ENCODE measurements at places on chromosomes 2 and 18. TPM values are rescaled to one million over a fixed set of nuclear protein-coding genes. Genes with fewer than 3 reads are reported as not detected.

FAHD2A gene
- total RNA-seq = 26.8 TPM

CLIP4 gene
- total RNA-seq = 184 TPM

MRO gene
- total RNA-seq = not detected

HOXD13 gene
- not detected for total RNA-seq

HS1BP3 gene
- total RNA-seq = 28.5 TPM

FNDC4 gene
- total RNA-seq = 7.2 TPM

ANKRD30B gene
- not detected for total RNA-seq

ASIC4 gene
- total RNA-seq = 0.17 TPM

LHCGR gene
- not detected for total RNA-seq

MROH2A gene
- 0.33 TPM for total RNA-seq

FAM124B gene
- total RNA-seq = not detected

CD8A gene
- total RNA-seq = 0.20 TPM

DNA sequence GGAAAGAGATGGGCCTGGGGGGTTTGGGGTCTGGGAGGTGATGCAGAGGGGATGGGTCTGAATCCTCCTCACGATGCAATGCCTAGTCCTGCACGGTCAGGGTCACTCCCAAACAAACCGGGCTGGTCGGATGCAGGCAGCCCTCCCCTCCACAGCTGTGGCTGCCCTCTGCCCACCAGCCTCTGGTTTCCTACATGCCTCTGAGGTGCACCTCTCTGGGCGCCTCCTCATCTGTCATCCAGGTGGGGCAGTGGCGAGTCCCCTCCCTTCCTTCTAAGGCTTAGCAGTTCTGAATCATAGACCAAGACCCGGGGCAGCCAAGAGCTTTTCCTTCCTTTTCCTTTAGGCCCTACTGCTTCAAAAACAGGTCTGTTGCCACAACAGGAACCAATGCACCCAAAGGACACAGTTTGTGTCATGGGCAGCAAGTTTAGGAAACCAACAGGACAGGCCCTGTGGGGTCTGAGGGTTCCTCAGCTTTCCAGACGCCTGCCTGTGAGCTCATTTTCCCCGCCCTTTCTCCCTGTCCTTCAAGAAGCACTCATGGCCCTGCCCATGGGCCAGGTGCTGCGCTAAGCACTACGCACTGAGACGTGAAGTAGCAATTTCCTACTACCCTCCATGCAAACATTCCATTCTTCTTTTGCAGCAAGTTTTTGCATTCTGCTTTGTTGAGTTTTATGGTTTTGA is 6.5 kb upstream of the MAL start:
- H3K4me3 ChIP-seq = no peak overlapping the region
- H3K4me1 ChIP-seq = peaks cover 27% of the 10 kb centered on the region
- peaks cover 54% of the 10 kb centered on the region for H3K27me3 ChIP-seq
- no peaks in the 10 kb centered on the region for H3K36me3 ChIP-seq
- H3K27ac ChIP-seq = no peak overlapping the region

- H3K27ac ChIP-seq = no peak overlapping the region
- no peak overlapping the region for H3K4me3 ChIP-seq
- H3K36me3 ChIP-seq = no peaks in the 10 kb centered on the region
- no peaks in the 10 kb centered on the region for H3K4me1 ChIP-seq
- peaks cover 58% of the 10 kb centered on the region for H3K27me3 ChIP-seq
- no peak for DNase-seq
Observed at GRCh38 chr18:61825386-61825785, 67.4 kb downstream of the RNF152 start.

GRCh38 chr2:24432735-24433134 is 58.3 kb upstream of the NCOA1 start:
- H3K27ac ChIP-seq = no peak overlapping the region
- no peaks in the 10 kb centered on the region for H3K36me3 ChIP-seq
- DNase-seq = no peak
- no peak overlapping the region for H3K4me3 ChIP-seq
- no peaks in the 10 kb centered on the region for H3K4me1 ChIP-seq
- no peaks in the 10 kb centered on the region for H3K27me3 ChIP-seq

GRCh38 chr2:85834466-85834865 is 54.3 kb downstream of the ST3GAL5 start:
- H3K27ac ChIP-seq = no peak overlapping the region
- no peaks in the 10 kb centered on the region for H3K36me3 ChIP-seq
- no peak overlapping the region for H3K4me3 ChIP-seq
- no peak for DNase-seq

DNA sequence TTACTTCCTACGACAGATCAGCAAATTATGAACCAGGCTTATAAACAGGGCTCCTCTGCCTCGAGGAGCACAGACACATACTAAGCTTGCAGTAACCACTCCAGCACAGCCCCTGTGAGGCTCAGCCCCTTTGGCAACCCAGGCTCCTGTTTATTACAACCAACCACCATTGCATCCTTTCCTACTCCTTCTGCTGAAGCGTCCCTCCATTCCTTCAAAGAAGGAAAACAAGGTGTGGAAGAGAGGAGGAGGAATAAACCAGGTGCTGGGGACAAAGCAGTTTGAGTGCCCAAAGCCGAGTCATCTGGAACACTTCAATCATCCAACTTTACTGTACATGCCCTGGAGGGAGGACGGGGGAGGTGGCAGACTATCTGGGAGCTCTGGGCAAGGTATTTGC is 87.2 kb upstream of the MGAT4A start:
- H3K36me3 ChIP-seq = no peaks in the 10 kb centered on the region
- no peak overlapping the region for H3K27ac ChIP-seq
- H3K27me3 ChIP-seq = no peaks in the 10 kb centered on the region
- no peak overlapping the region for H3K4me3 ChIP-seq

DNA sequence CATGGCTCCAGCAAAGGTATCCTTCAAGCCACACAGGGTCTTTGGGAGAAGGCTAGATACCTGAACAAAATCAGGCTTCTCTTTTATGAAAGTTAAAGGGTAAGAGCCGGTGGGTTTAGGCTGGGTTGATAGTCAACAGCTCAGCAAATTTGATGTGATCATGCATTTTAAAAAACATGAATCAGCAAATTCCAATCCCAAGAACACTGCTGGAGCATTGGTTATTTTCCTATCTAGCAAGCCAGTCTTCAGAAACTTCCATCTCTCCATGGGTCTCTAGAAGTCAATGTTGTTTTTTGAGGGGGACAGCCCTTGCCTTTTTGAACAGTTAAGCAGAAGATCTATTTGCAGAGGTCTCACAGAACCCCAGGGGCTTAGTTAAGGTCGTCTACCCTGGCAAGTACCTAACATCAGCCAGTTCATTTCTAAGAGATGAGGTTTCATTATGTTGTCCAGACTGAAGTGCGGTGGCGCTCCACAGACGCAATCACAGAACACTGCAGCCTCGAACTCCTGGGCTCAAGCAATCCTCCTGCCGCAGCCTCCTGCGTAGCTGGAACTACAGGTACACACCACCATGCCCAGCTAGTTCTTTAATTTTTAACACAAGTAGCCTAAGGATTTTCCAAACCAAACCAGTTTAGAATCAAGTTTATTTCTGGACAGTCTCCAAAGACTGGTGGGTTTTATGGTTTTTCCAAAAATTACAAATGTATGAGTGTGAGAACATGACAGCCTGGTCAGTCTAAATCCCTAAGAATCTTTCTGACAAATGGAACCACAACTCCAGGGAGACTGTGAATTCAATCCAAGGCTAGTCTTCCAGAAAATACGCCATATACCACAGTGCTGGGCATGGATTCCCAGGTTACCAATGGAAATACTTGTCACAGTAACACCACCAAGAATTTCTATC is 4.1 kb upstream of the ZCCHC2 start:
- no peak overlapping the region for H3K27ac ChIP-seq
- H3K27me3 ChIP-seq = no peaks in the 10 kb centered on the region
- no peak for DNase-seq
- no peak overlapping the region for H3K4me3 ChIP-seq
- H3K4me1 ChIP-seq = peaks cover 45% of the 10 kb centered on the region
- peaks cover 37% of the 10 kb centered on the region for H3K36me3 ChIP-seq

DNA sequence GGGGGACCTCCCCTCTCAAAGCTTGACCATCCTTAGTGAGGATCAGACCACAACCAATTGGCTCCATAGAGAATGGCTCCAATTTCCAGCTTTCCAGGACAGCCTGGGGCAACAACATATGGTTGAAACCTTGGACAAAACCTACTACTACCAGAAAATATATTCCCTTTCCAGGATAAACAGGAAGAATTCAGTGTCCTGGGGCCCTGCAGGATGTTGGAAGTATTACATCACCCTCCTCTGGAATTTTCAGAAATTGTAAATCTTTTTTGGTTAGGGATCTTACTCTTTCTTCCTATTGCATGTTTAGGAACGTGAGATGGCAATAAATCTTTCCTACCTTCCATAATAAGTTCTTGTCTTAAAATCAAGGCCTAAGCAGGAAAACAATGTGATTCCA is 158.9 kb upstream of the MEIS1 start:
- H3K4me3 ChIP-seq = no peak overlapping the region
- no peak for DNase-seq
- H3K27ac ChIP-seq = no peak overlapping the region
- no peaks in the 10 kb centered on the region for H3K36me3 ChIP-seq

- DNase-seq = no peak
- H3K36me3 ChIP-seq = peaks cover 30% of the 10 kb centered on the region
- H3K4me3 ChIP-seq = peak overlapping the region; percentile 61
- H3K27ac ChIP-seq = peak overlapping the region; percentile 99
- H3K27me3 ChIP-seq = no peaks in the 10 kb centered on the region
Observed at GRCh38 chr2:118121986-118122524, 33.8 kb downstream of the INSIG2 start.

DNA sequence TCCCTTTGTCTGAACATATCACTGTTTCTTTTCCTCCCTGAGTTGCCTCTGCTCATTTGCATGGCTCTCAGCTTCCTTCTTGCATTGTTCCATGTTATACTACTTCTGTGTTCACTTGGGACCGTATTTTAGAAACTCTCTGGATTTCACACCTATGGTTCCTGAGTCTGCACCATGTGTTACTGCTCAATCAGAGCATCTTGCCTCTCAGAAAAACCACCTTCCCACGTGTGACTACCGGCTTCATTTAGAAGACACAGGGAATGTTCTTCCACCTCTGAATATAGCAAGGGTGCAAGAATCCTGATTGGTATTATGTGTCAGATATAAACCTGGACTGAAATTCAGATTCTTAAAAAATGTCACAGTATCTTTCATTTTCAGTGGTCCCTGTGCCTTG is 731.2 kb downstream of the TDRD15 start:
- no peaks in the 10 kb centered on the region for H3K4me1 ChIP-seq
- no peak for DNase-seq
- no peak overlapping the region for H3K4me3 ChIP-seq
- H3K27me3 ChIP-seq = no peaks in the 10 kb centered on the region

DNA sequence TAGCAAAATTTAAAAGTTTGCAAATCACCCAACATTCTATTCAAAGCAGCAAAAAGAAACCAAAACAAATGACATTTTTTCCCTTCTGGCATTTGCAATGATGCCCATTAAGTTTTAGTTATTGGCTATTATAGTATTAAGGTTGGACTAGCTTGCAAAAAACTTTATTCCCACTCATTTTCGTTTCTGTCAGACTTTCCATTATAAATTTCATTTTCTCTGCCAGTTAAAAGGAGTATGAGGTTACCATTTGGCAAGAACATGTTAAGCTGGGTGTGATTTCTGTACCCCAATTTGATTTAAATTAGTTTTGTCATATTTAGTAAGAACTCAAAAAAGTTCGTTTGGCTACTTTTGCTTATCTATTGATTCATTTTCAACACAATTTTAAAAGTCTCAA is 187.9 kb downstream of the TCF4 start:
- no peak for DNase-seq
- no peak overlapping the region for H3K27ac ChIP-seq
- no peak overlapping the region for H3K4me3 ChIP-seq
- H3K4me1 ChIP-seq = peaks cover under 1% of the 10 kb centered on the region
- H3K27me3 ChIP-seq = peaks cover 22% of the 10 kb centered on the region

GRCh38 chr18:56130481-56130880 is 507.9 kb downstream of the TXNL1 start:
- H3K27me3 ChIP-seq = peaks cover 10% of the 10 kb centered on the region
- H3K36me3 ChIP-seq = no peaks in the 10 kb centered on the region
- no peak overlapping the region for H3K27ac ChIP-seq
- H3K4me1 ChIP-seq = no peaks in the 10 kb centered on the region
- no peak overlapping the region for H3K4me3 ChIP-seq

GRCh38 chr18:4433717-4434116 is 21.4 kb downstream of the DLGAP1 start:
- no peak overlapping the region for H3K4me3 ChIP-seq
- no peaks in the 10 kb centered on the region for H3K4me1 ChIP-seq
- H3K27me3 ChIP-seq = no peaks in the 10 kb centered on the region
- H3K36me3 ChIP-seq = no peaks in the 10 kb centered on the region

GRCh38 chr2:33314541-33314940 is 161.9 kb upstream of the RASGRP3 start:
- H3K4me1 ChIP-seq = no peaks in the 10 kb centered on the region
- H3K27ac ChIP-seq = no peak overlapping the region
- no peak overlapping the region for H3K4me3 ChIP-seq
- no peaks in the 10 kb centered on the region for H3K27me3 ChIP-seq
- no peaks in the 10 kb centered on the region for H3K36me3 ChIP-seq
- no peak for DNase-seq

DNA sequence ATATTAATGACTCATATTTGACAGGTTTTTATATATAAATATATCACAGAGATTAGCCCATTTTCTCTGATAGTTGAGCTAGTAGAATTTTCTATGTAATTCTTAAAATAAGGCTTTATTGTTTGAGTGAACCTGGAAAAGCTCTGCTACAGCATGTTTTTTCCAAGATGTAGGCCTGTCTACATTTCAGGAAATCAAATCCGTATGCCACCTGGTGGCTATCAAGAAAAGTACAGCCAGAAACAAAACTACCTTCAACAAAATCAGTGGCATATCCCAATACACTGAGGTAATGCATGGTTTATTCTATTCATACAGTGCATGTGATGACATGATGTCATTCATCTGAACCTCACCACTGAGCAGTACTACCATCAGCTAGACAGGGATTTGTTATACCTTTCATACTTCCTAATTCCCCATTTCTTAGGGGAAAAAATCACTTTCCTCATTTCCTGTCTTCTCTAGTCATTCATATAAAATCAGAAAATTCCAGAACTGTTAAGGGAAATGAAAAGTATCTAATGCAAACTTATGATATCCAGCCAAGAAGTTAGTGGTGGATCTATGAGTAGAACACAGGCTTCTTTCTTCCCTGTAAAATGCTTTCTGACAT is 310.4 kb upstream of the SYT4 start:
- no peaks in the 10 kb centered on the region for H3K27me3 ChIP-seq
- peak; percentile 7 for DNase-seq
- H3K27ac ChIP-seq = no peak overlapping the region
- H3K4me3 ChIP-seq = no peak overlapping the region
- no peaks in the 10 kb centered on the region for H3K4me1 ChIP-seq

- no peak overlapping the region for H3K27ac ChIP-seq
- no peak for DNase-seq
- no peaks in the 10 kb centered on the region for H3K27me3 ChIP-seq
- no peaks in the 10 kb centered on the region for H3K4me1 ChIP-seq
- H3K36me3 ChIP-seq = peaks cover 7% of the 10 kb centered on the region
Observed at GRCh38 chr2:233519787-233520611, 46.6 kb downstream of the USP40 start.

DNA sequence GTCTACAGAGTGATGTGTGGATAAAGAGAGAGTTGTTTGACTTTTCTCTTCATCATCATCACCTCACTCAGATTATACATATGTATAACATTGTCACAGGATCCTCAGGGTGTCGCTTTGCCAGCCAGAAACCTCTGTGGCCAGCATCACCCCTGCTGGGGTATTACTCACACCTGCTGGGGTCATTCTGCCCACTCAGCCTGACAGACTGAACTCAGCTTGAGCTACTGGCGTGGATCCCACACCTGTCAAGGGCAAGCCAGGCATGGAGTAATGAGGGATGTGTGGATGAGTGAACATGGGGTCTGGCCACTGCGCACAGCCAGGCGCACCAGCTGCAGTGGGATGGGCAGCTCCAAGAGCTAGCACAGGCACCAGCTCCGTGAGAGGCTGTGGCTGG is 870.6 kb downstream of the CBLN2 start:
- no peak for DNase-seq
- H3K27ac ChIP-seq = no peak overlapping the region
- no peaks in the 10 kb centered on the region for H3K36me3 ChIP-seq
- H3K4me3 ChIP-seq = no peak overlapping the region
- H3K27me3 ChIP-seq = no peaks in the 10 kb centered on the region
- H3K4me1 ChIP-seq = no peaks in the 10 kb centered on the region
